ENCODE measurements at places on chromosomes 3 and 15.

DNA sequence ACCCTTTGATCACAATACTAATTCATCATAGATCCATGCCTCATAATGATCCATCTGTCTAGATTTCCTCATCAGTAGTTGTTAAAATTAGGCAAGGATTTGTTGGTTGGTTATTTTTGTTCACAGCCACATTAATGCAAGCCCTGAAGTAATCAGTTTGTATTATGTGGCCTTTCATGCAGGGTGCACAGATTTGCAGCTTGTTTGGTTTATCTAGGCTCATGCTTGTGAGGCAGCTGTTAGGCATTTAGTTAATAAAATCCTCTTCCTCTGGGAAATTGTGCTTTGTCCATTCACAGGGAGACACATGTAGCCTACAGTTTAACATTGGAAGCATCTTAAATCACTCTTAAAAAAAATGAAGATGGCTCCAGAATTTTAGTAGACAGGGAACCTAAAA lies 162.8 kb upstream of the ZNF385D start:
- DNase-seq = no peak

DNA sequence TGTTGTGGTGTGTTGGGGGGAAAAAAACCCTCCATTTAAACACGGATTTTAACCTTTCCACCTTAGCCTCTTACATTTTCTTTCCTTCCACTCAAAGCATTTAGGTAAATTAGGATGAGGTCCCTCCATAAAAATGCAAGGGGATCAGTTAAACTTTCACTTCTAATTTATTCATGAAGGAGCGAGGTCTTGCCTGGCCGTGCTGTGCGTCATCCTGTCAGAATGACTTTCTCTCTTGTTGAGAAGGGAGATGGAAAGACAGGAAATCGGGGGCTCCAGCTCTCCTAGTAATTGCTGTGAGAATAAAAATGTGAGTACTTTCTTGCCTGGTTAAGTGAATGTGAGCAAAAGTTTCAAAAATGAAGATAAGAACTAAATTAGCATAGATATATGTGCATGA lies 962.3 kb upstream of the NR2F2 start:
- no peak for DNase-seq

DNA sequence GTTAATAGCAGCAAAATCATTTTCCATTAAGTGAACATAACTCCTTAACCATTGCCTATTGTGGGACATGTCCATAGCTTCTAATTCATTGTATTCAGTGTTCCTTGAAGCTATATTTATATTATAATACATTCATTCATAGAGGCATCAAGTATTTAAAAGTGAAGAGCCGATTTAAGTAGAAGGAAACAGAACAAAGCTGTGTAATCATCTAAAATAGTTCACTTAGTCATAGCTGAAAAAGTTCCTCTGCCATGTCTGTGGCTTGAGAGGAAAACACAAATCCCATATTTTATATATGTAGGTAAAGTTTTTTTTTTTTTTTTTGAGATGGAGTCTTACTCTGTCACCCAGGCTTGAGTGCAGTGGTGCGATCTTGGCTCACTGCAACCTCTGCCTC lies 54.5 kb downstream of the TMEM108 start:
- no peak for DNase-seq

- no peak for DNase-seq
Observed at GRCh38 chr3:154864947-154865346, 215.2 kb upstream of the MME start.

GRCh38 chr3:12854565-12854964 lies 13.2 kb upstream of the RPL32 start:
- DNase-seq = no peak

- no peak for DNase-seq
Observed at GRCh38 chr15:70251246-70251990, 153.7 kb upstream of the TLE3 start.

DNA sequence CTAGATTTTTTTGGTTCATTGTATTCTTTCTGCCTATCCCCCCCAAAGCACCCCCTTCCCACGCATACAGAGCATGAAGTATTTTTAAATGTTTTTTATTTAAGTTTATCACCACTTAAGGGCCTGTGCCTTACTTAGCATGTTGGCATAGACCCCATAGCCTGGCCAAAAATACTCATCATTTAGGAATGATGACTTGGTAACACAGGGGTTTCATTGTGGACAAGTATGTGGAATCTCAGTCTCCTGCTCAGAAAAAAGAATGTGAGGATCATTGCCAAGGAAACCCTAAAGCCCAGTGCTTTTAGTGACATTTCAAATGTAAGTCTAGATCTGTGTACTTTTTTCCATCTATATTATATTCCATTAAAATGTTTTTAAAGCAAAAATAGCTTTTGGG lies 146.3 kb downstream of the ALCAM start:
- no peak for DNase-seq

DNA sequence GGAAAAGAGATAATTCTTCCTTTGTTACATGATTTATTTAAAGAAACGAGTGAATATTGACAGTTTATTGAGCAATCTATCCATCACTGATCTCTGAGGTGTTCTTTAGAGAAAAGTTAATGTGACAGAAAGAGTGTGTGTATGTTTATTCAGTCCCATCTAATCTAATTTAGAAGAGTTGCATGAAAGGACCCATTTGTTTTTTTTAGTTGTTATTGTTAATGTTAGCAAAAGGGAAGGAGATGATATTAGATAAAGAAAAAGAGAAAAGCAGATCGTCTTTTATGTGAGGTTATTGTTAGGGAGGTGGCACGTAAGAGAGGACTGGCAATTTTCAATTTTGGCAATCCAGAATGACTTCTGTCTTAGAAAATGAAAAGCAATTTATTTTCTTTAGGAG lies 46.5 kb downstream of the NMD3 start:
- no peak for DNase-seq

- no peak for DNase-seq
Observed at GRCh38 chr3:124671106-124671505, 59.1 kb upstream of the UMPS start.

GRCh38 chr3:54356261-54357045 lies 234.1 kb downstream of the CACNA2D3 start:
- DNase-seq = peak; percentile 20

GRCh38 chr15:56124391-56124790 lies 119.3 kb downstream of the RFX7 start:
- DNase-seq = no peak

- no peak for DNase-seq
Observed at GRCh38 chr3:189631409-189631808, 220 bp downstream of the TP63 start.

GRCh38 chr15:81163961-81164800 lies 30.1 kb downstream of the CFAP161 start:
- no peak for DNase-seq

DNA sequence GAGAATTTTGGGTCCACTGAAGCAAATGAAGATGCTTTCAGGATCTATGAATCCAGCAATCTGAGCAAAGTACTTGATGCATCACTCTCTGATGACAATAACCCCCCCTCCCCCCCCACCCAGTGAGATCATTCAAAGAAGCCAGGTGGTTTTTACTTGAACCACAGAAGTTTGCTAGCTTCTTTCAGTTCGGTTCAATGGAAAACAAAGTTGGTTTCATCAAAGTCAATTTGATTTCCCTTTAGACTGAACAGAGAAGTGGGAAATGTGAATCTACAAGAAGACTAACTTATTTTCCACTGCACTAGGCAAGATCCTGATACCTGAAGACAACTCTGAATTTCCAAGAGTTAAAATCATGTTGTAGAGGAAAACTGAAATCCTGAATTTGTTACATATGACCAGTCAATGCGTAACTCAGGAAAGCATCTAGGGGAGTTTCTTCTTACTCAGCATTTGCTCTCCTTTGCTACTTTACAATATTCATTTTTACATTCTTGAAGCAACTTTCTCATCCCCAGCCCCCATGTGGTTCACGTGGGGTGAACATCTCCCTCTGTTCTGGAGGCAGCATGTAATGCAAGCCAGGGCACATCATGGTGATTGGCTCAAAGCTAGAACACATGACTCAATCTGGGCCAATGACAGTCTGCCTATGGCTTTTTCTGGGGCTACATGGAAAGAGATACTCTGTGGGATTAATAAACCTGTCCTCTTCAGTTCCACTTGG lies 572.6 kb downstream of the FOXP1 start:
- no peak for DNase-seq

DNA sequence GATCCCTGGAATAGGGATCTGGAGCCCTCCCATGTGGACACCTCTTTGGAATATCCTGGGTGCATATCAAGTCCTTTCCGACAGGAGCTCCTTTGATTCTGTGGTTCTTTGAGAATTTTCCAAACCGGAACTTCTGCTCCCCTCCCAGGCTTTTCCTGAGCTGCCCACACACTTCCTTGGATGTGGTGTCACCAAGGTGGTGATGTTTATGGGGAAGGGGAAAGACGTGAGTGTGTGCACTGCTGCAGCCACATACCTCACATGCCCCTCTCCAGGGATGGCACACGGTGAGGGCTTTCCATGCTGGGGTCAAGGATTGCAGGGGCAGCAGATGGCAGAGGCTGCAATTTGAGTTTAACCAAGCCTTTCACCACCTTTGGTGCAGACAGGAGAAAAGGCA lies 27.9 kb upstream of the PSTPIP1 start:
- DNase-seq = no peak

All from putamen (tissue), 1 donor.